ENCODE measurements at places on chromosomes 3 and 15. TPM values are rescaled to one million over a fixed set of nuclear protein-coding genes. Genes with fewer than 3 reads are reported as not detected.

The AGBL1 gene
- not detected for total RNA-seq

The ZBBX gene
- not detected for total RNA-seq

- H3K4me1 ChIP-seq: peaks cover 6% of the 10 kb centered on the region
- peaks cover 10% of the 10 kb centered on the region for H3K36me3 ChIP-seq
- no peak overlapping the region for H3K27ac ChIP-seq
- H3K27me3 ChIP-seq: no peaks in the 10 kb centered on the region
- no peak for DNase-seq
Measured at GRCh38 chr3:40304352-40304751, 5.2 kb upstream of the EIF1B start.

GRCh38 chr3:132445817-132446216 lies 28.5 kb downstream of the DNAJC13 start:
- no peak overlapping the region for H3K4me3 ChIP-seq
- peaks cover 30% of the 10 kb centered on the region for H3K36me3 ChIP-seq
- H3K27ac ChIP-seq: no peak overlapping the region
- H3K4me1 ChIP-seq: peaks cover 10% of the 10 kb centered on the region
- H3K27me3 ChIP-seq: no peaks in the 10 kb centered on the region

- H3K4me3 ChIP-seq: no peak overlapping the region
- H3K27me3 ChIP-seq: no peaks in the 10 kb centered on the region
- H3K36me3 ChIP-seq: peaks cover 5% of the 10 kb centered on the region
- no peaks in the 10 kb centered on the region for H3K4me1 ChIP-seq
- no peak for DNase-seq
- H3K27ac ChIP-seq: no peak overlapping the region
Measured at GRCh38 chr3:9817436-9817835, 7.4 kb downstream of the TTLL3 start.

DNA sequence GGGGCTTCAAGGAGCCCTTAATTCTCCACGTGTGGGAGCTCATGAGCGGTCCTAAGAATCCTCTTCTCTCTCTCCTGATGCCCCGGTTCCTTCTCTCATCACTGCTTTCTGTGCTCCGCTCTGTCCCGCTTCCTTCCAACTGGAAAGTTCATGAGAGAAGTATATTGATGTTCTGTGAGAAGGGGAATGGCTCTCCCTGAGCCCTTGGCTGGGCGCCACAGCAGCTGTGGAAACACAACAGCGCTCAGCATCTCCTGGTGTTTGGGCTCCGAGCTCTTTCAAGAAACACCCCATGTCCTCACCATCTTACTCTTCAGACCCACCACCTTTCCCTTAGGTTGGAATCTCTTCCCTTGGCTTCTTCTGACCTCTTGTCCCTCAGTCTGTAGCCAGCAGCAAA lies 161.7 kb downstream of the VGLL4 start:
- H3K27ac ChIP-seq: no peak overlapping the region
- no peak overlapping the region for H3K4me3 ChIP-seq
- no peak for DNase-seq
- no peaks in the 10 kb centered on the region for H3K4me1 ChIP-seq
- peaks cover 7% of the 10 kb centered on the region for H3K36me3 ChIP-seq

DNA sequence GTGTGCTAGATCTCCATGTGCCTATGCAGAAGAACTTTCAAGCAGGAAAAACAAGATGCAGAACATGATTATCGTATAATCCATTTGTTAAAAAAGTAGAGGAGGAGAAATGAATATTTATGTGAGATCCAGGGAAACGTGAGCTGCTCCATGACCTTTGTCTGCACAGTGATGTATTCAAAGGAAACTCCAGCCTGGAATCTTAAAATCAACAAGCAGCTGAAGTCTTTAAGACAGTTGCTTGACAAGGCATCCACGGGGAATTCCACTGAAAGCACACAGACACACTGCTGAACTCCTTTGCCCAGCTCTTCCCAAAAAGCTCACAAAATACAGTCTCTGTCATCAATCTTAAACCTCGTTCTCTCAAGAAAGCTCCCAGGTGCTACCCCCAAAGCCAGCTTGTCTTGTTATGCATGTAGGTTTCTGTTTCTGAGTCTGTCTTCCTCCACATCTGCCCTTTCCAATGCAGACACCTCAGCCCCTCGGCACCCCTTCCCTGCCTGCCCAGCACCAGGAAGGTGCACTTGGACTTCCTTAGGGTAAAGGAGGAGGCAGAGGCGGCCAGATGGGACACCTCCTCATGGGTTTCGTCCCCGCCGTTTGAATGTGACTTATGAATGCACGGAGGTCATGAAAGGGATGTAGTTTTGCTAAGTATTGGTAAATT lies 28.7 kb downstream of the LRRK1 start:
- no peaks in the 10 kb centered on the region for H3K27me3 ChIP-seq
- peak overlapping the region; percentile 75 for H3K4me3 ChIP-seq
- H3K27ac ChIP-seq: peak overlapping the region; percentile 61
- H3K36me3 ChIP-seq: no peaks in the 10 kb centered on the region
- H3K4me1 ChIP-seq: peaks cover 58% of the 10 kb centered on the region

DNA sequence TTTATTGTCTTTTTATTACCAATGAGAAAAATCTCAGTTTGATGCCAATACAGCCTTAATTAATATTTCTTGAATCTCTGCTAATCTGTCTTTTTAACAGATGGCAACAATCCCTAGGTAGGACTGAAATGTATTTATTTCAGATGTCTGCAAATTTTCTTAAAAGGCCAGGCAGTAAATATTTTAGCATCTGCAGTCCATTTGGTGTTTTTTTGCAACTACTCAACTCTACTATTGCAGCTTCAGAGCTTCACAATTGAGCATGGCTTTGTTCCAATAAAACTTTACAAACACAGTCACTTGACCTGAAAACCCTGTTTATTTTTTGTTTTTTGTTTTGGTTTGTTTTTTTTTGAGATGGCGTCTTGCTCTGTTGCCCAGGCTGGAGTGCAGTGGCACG lies 82.7 kb downstream of the RARB start:
- no peaks in the 10 kb centered on the region for H3K4me1 ChIP-seq
- no peak overlapping the region for H3K4me3 ChIP-seq
- H3K36me3 ChIP-seq: no peaks in the 10 kb centered on the region
- DNase-seq: no peak

All from activated B cell treated with CpG ODN at 0.5 μM for 24 hours (primary cell).